Activated T-cell treated with anti-CD3 and anti-CD28 coated beads, Interleukin-2, amount 50 U/mL, for 72 hours (primary cell): ENCODE measurements at places on chromosomes 7 and 10. TPM values are rescaled to one million over a fixed set of nuclear protein-coding genes. Genes with fewer than 3 reads are reported as not detected.

SLC13A1 gene
- not detected for total RNA-seq

HOXA9 gene
- not detected for total RNA-seq

OPN1SW gene
- total RNA-seq, result not detected

MPP7 gene
- total RNA-seq, result 28.1 TPM

GRCh38 chr7:9961161-9961922, 1012.3 kb upstream of the PHF14 start:
- no peak for DNase-seq

FGFR2 gene
- total RNA-seq, result not detected

GRCh38 chr10:46554166-46554781, 2.2 kb downstream of the GPRIN2 start:
- no peak for DNase-seq
